NCI-H2081 treated with DMSO at 0.1 percent for 48 hours (cell line): ENCODE measurements at places on chromosomes 16 and 17.

- no peak for DNase-seq
Measured at GRCh38 chr17:19645734-19646201, 2.8 kb upstream of the ALDH3A2 start.

- DNase-seq, result no peak
Measured at GRCh38 chr16:48287239-48287638, 39.9 kb upstream of the ABCC11 start.

DNA sequence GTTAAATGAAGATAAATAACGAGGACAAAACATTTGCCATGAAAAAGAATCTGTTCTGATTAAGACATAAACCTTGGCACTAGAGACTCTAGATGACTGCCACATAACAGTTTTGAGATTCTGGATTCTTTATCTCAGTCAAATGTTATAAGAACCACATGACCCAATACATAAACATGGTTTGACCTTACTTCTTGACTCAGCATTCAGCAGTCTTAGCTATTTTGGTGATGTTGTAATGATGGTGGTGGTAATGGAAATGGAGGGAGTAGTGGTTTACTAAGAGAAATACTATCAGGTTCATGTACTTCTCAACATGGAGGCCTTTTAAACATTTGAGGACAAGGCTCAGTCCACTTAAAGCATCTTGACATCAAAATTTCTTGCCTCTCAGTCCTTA lies 925.4 kb downstream of the CDH11 start:
- DNase-seq, result no peak

DNA sequence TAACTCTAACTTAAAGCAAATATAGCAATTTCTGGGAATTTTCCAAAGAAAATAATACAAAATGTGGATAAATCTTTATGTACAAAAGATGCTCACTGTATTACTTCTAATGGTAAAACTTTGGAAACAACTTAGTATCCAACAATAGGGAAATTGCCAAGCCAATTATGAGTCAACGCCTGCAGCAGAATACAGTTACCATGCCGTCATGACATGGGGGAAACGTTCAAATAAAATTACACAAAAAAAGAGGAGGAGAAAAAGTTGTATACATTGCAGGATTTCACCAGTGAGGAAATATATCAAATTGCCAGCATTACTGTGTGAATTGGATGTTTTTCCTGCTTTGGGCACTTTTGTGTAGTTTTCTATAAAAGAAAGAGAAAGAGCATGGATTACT lies 469.6 kb downstream of the SOX9 start:
- no peak for DNase-seq

DNA sequence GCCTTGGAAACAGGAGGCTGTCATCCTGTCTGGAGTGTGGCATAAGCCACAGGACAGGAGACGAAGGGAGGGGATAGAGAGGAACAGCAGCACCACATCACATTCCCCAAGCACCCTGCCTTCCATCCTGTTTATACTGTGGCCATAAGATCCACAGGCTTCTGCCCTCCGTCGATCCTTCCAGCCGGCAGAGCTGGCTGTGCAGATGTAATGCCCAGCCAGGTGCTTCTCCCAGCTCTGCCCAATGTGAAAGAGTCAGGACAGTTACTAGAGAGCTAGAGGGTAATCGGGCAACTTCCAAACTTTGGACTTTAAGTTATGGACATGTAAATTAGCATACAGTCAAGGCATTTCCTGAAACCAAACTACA lies 368.4 kb downstream of the SOX9 start:
- no peak for DNase-seq

DNA sequence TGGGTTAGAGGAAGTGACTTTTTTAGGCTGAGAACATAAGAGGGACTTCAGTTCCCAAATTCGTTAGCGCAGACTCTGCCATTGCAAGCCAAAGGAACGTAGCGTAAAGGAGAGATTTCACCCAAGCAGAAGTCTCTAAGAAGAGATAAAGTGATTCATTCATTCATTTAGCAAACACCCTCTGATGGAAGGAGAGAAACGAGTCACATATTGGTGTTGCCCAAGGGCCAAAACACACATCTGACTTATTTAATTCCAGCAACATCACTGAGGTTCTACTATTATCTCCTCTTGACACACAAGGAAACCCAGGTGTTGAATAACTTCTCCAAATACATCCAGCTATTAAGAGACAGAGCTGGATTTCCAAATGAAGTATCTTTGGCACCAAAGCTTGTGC lies 85.7 kb upstream of the CACNG3 start:
- no peak for DNase-seq

GRCh38 chr17:77433385-77434135 lies 292.8 kb downstream of the SEC14L1 start:
- no peak for DNase-seq

GRCh38 chr17:49926886-49927285 lies 42.1 kb upstream of the DLX4 start:
- DNase-seq, result no peak

- no peak for DNase-seq
Measured at GRCh38 chr17:48494335-48494734, 36.5 kb downstream of the HOXB1 start.

DNA sequence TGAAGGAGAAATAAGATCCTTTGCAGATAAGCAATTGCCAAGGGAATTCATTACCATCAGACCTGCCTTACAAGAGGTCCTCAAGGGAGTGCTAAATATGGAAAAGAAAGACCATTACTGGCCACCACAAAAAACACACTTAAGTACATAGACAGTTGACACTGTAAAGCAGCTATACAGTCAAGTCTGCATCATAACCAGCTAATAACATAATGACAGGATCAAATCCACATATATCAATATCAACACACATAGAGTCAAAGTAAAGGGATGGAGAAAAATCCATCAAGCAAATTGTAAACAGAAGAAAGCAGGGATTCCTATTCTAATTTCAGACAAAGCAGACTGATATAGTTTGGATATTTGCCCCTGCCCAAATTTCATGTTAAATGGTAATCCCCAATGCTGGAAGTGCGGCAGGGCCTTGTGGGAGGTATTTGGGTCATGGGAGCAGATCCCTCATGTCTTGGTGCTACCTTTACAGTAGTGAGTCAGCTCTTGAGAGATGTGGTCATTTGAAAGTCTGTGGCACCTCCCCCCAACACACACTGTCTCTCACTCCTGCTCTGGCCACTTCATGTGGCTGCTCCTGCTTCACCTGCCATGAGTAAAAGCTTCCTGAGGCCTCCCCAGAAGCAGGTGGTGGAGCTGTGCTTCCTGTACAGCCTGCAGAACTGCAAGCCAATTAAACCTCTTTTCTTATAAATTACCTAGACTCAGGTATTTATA lies 32.8 kb downstream of the TANC2 start:
- no peak for DNase-seq

- DNase-seq, result no peak
Measured at GRCh38 chr16:21628772-21629171, 23.6 kb downstream of the IGSF6 start.

GRCh38 chr16:69532641-69533455 lies 32.9 kb upstream of the NFAT5 start:
- no peak for DNase-seq

- no peak for DNase-seq
Measured at GRCh38 chr17:56121191-56122051, 31.9 kb upstream of the ANKFN1 start.

DNA sequence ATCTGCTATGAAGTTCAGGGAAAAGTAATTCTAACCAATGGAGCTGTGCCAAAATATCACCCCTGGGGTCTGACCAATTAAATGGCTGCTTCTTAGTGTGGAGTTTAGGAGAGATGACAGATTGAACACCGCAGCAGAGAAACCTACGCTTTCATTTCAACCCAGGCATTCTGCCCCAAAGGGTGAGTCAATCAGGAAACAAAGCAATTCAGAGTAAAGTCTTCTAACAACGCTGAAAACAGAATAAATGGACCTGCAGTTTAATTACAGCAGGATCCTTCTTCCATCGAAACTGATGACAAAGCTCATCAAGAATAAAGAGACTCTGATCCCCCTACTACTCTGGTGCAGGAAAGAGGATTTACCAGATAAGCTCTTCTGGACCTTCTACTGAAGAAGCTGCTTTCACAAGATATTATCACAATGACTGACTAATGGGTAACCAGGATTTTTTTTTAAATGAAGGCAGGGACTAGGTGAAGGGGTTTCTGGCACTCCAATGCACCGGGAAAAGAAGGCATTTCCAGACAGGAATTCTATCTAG lies 16.7 kb downstream of the RFFL start:
- DNase-seq, result no peak

- no peak for DNase-seq
Measured at GRCh38 chr17:73240561-73240960, 21.1 kb downstream of the CPSF4L start.

GRCh38 chr17:82560802-82561428 lies 41.4 kb downstream of the FOXK2 start:
- DNase-seq, result no peak

- no peak for DNase-seq
Measured at GRCh38 chr17:62898239-62898864, 67.7 kb upstream of the TANC2 start.

- no peak for DNase-seq
Measured at GRCh38 chr17:83013779-83014117, 65.7 kb upstream of the METRNL start.

DNA sequence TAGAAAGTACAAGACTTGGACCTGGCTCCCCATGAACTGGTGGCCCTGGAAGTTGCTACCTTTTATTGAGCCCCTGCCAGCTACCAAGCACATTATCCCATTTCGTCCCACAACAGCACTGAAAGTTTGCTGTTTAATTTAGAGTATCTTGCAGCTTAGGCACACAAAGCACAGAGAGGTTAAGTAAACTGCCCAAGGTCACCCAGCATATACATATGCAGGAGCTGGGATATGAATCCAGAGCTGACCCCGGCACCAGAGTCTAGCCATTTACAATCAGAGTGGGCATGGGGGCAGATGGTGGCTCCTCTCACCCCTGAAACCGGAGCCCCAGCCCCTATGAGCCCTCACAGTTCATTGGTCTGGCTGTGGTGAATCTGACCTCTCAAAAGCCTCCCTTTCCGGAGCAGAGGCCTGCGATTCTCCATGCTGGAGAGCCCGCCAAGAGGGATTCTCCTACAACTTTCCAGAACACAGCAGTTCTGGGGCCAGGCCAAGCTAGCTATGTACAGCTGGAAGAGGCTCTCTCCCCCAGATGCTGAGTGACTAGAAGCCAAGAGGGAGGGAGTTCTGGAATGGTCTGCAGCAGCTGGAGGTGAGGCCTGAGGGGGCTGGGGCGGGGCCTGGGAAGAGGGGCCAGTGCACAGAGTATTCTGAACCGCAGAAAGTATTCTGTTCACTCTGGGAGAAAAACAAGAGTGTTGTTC lies 58.3 kb downstream of the SREBF1 start:
- no peak for DNase-seq

- DNase-seq, result no peak
Measured at GRCh38 chr16:66741169-66741900, 10.1 kb downstream of the DYNC1LI2 start.

- no peak for DNase-seq
Measured at GRCh38 chr16:23408823-23409298, 44.1 kb downstream of the COG7 start.

- DNase-seq, result no peak
Measured at GRCh38 chr17:35094902-35095301, 24.8 kb downstream of the RAD51D start.

GRCh38 chr17:37088913-37089312 lies 140.2 kb downstream of the AATF start:
- DNase-seq, result no peak

- no peak for DNase-seq
Measured at GRCh38 chr17:13410874-13411273, 190.9 kb downstream of the HS3ST3A1 start.

DNA sequence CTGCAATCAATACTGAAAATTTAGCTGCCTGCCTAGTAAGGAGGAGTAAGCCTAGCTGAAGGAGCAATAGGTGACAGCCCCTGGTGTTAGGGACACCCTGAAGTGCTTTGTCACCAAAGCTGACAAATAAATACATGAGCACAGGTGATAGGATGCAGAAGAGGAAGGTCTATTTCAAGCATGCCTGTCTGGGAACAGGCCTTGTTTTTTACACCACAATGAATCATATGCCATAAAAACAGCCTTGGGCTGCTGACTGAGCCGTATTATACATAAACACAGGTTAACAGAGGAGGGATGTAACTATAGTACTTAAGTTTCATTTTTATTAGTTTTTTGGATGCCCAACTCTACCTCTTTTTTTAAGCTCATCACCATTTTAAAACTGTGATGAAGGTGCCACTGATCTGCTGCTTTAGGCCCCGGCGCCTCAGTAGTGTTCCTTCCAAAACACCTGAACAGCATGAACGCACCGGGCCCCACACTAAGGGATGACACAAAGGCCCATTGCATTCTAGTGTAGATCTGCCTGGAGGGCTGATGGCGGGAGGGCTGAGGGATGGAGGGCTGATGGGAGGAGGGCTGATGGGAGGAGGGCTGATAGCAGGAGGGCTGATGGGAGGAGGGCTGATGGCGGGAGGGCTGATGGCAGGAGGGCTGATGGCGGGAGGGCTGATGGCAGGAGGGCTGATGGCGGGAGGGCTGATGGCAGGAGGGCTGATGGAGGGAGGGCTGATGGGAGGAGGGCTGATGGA lies 150.3 kb downstream of the AATF start:
- no peak for DNase-seq

GRCh38 chr16:24921229-24921628 lies 75.5 kb downstream of the SLC5A11 start:
- no peak for DNase-seq

- DNase-seq, result no peak
Measured at GRCh38 chr17:68694791-68695485, 93.8 kb upstream of the FAM20A start.

DNA sequence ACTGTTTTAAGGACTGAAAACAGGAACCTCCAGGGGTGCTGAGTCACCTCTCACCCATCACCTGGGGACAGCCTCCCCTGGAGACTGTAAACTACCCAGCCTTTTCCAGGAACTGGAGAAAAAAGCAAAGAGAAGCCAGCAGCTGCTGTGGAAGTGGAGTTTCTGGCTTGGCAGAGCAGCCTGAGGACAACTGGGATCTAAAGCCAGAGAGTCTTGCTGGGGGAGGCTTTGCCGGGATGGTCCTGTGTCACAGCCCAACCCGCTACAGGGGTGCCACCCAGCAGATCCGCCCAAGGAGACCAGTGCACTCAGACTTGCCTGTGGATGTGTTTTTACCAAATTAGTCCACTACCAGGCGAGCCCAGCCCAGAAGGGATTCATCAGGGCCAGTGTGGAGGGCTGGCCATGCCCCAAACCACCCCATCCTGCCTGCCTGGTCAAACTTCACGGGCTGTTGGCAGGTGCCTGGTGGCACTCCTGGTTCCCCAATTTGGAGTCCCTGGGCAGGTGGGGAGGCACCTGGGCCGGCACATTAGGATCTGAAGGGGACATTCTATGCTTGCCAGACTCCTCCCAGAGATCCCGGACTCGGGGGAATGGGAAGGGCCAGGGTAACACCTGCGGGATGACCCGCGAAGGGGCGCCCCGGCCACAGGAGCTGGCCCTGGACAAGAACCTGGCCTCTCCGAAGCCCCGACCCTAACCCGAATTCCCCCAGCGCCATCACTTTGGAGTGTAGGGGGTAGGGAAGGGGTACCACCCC lies 771 bp downstream of the MSRB1 start:
- no peak for DNase-seq
